NCI-H1417 (cell line): ENCODE measurements at places on chromosomes 12 and 14.
A peak's percentile ranks its signal among the peaks of the same experiment; 100 is the strongest.

DNA sequence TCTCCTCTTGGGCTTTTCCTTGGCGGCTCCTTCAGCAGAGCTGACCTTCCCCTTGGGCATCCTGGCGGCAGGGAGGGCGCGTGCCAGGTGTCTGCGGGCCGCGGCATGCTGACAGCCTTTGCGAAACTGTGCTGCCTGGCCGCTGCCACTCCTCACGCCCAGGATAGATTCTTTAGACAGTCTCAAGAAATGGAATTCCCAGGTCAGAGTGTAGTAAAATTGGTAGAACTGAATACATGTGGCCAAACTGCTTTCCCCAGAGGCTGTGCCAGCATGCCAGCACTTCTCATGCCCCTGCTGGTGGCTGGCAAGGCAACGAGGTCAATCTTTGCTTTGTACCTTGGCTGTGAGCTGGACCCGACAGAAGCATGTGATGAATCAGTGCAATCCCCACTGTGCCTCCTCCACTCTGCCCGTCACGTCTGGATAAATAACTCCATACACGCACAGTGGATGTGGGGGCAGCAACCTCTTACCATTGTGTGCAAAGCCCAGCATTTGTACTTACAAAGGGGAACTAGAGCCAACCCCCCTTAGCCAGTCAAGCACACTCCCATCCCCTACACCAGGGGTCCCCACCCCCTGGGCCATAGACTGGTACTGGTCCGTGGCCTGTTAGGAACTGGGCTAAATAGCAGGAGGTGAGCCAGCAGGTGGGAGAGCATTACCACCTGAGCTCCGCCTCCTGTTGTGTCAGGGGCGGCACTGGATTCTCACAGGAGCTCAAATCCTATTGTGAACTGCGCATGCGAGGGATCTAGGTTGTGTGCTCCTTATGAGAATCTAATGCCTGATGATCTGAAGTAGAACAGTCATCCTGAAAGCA is 90.9 kb downstream of the ACTN1 start:
- DNase-seq: no peak

DNA sequence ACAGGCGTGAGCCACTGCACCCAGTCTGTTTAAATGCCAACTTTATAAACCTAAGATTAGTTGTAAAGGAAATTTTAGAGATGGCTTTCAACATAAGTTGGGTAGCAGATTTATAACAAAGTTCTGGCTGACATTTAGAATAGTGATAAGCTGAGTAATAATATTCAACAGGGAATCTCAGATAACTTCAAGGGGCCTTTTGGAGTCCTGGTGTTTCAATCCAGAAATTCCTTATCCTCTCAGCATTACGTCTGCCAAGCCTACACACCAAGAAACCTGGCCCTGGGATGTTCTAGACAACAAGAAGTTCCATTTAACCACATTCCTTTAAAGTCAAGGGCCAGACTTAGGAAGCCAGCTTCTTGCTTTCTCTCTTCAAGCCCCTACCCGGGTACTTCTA is 59.5 kb upstream of the DYRK2 start:
- no peak for DNase-seq

GRCh38 chr12:14949631-14950030 is 11.3 kb upstream of the ERP27 start:
- no peak for DNase-seq

GRCh38 chr12:8493084-8493483 is 20.2 kb upstream of the CLEC4D start:
- DNase-seq: no peak

DNA sequence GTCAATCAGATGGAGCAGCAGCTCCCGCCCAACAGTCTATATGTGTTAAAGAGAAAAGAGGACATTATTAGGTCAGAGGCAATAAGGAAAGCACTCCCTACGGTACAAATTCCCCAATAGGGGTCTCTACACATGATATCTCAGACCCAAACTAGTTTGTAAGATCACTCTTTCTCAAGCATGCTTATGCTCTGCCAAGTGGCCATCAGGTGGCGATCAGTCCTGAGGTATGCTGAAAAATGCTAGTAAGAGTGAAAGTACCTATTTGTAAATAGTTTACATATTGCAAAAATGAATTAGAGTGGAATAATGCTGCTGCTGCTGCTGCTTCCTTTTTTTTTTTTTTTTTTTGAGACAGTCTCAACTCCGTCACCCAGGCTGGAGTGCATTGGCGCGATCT is 61.0 kb downstream of the CPM start:
- no peak for DNase-seq

- no peak for DNase-seq
Measured at GRCh38 chr12:65449400-65449799, 170.9 kb downstream of the MSRB3 start.

GRCh38 chr12:77070800-77071449 is 5.6 kb upstream of the E2F7 start:
- DNase-seq: no peak

DNA sequence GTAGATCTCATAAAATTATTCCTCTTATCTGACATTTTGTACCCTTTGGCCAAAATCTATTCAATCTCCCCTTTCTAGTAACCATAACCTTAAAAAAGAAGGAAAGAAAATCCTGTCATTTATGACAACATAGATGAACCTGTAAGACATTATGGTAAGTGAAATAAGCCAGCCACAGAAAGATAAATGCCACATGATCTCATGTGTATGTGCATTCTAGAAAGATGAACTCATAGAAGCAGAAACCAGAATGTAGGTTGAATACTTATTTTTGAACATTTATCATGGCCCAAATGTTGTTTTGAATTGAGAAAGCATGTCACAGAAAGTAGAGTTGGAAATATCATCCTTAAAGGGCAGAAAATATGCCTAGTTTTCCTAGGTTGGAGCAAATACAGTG is 1053.6 kb downstream of the SLC6A15 start:
- DNase-seq: no peak

DNA sequence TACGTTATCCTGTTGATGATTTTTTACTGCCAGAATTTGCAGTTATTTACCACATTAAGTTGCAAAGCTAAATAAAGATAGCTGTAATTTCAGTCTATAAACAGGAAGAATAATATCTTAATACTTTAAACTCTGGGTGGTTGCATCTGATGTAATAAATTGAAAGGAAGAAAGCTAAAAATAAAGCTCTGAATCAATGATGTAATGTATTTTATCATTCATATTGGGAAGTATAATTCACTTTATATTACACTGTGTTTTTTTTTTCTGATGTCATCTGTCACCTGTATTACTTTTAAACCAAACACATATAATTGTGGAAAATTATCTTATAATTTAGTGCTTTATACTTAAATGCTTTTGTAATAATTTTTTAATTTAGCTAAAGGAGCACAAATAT is 37.1 kb downstream of the PDZRN4 start:
- DNase-seq: no peak

DNA sequence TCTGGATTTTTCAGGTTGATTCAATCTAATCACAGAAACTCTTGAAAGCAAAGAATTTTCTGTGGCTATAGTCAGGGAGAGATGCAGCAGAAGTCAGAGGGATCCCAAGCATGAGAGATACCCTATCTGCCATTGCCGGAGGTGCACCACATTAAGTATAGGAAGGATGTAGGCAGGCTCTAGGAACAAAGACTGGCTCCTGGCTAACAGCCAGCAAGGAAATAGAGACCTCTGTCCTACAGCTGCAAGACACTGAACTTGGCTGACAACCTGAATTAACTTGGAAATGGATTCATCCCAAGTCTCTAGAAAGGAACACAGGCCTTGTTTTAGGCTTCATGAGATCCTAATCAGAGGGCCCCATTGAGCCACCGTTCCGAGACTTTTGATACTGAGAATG is 364.9 kb upstream of the FLRT2 start:
- no peak for DNase-seq

GRCh38 chr14:27184427-27184826 is 586.6 kb upstream of the NOVA1 start:
- peak; percentile 13 for DNase-seq

DNA sequence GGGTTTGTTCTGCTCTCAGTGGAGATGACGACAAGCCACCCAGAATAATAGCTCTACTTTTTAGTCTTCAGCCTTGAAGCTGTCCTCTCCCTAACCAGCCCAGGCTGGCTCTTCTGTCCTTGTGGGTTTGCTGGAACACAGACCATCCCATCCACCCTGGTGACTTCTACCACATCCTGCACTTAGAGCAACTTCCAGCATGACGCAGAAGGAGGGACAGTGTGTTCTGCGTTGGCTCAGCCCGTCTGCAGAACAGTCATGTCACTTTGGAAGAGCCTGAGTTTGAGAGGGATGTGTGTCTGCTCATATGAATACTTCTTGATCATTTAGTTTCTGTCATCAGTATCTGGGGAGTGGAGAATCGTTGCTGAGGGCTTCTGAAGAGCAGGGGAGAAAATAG is 198.0 kb downstream of the CACNA1C start:
- DNase-seq: no peak
